Immature natural killer cell (primary cell): ENCODE measurements at places on chromosomes 5 and 9. TPM values are rescaled to one million over a fixed set of nuclear protein-coding genes. Genes with fewer than 3 reads are reported as not detected.

- H3K4me3 ChIP-seq, result no peak overlapping the region
- peaks cover 98% of the 10 kb centered on the region for H3K4me1 ChIP-seq
- H3K36me3 ChIP-seq, result peaks cover 51% of the 10 kb centered on the region
- no peak for DNase-seq
- peak overlapping the region; percentile 79 for H3K27ac ChIP-seq
- H3K27me3 ChIP-seq, result peaks cover 8% of the 10 kb centered on the region
These were observed 61.9 kb downstream of the PIK3R1 start for GRCh38 chr5:68277431-68277830.

The GHR gene
- not detected for polyA plus RNA-seq

DNA sequence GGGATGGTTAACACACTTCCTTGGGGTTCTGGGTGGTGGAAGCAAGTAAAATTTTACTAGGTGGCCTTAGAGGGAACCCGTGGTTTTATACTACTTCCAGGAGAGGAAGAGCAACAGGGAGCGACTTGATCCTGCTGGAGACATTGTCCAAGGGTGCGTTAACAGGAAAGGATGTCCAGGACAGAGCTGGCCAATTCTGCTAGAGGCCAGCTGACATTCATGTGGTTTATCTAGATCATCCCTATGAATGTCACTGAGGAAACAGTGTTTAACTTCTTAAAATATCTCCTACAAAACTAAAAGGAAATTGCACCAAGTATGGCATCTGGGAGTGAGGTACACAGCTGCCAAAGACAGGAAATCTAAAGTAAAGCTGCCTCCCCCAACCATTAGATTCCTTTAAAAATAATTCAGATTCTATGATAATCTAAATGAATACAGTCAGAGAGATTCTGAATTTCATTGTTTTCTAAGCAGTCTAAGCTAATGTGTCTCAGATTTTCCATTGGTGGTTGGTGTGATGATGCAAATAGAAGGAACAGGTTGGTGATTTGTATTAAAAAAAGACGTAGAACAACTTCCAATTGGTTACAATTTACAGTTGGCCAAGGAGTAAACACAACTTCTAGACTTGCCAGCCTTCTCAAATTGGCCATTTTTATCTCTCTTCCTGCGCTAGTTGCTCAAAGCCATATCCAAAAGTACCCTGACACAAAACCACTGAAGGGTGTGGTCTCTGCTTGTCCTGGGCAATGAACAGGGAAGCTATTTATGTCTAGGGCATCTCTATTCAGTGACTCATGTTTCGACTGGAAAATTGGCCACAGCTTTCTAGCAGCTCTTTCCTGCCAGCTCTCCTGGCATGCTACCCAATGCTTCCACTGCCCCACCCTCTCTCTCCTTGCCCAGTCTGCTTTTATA lies 574.7 kb upstream of the MEF2C start:
- peaks cover 10% of the 10 kb centered on the region for H3K36me3 ChIP-seq
- H3K4me1 ChIP-seq, result no peaks in the 10 kb centered on the region
- peaks cover 4% of the 10 kb centered on the region for H3K27me3 ChIP-seq
- H3K4me3 ChIP-seq, result no peak overlapping the region
- DNase-seq, result no peak
- no peak overlapping the region for H3K27ac ChIP-seq

- H3K4me3 ChIP-seq, result no peak overlapping the region
- no peaks in the 10 kb centered on the region for H3K36me3 ChIP-seq
- H3K4me1 ChIP-seq, result peaks cover 74% of the 10 kb centered on the region
- H3K27me3 ChIP-seq, result no peaks in the 10 kb centered on the region
- H3K27ac ChIP-seq, result no peak overlapping the region
- DNase-seq, result no peak
These were observed 12.8 kb downstream of the UGCG start for GRCh38 chr9:111909444-111909843.

DNA sequence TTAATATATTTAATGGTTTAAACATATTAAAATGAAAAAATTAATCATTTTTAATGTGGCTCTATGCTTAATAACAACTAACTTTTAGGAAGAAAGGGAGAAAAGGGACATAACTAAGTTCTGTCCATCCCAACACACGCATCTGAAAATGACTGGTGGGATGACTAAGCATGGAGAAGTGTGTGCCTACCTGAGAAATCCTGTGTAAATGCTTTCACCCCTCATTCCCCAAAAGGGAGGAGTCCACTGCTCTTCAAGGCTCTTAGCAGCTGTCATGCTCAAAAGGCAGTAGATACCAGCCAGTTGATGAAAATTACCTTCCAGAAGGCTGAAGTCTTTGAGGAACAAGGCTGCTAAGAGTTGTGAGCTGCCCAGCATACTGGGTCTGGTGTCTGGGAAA lies 130.9 kb downstream of the NFIB start:
- H3K4me1 ChIP-seq, result no peaks in the 10 kb centered on the region
- H3K27ac ChIP-seq, result no peak overlapping the region
- no peak for DNase-seq
- H3K36me3 ChIP-seq, result no peaks in the 10 kb centered on the region
- no peak overlapping the region for H3K4me3 ChIP-seq

- H3K4me3 ChIP-seq, result no peak overlapping the region
- H3K4me1 ChIP-seq, result no peaks in the 10 kb centered on the region
- no peaks in the 10 kb centered on the region for H3K36me3 ChIP-seq
- no peaks in the 10 kb centered on the region for H3K27me3 ChIP-seq
These were observed 1964.0 kb upstream of the CDH6 start for GRCh38 chr5:29229461-29229860.

DNA sequence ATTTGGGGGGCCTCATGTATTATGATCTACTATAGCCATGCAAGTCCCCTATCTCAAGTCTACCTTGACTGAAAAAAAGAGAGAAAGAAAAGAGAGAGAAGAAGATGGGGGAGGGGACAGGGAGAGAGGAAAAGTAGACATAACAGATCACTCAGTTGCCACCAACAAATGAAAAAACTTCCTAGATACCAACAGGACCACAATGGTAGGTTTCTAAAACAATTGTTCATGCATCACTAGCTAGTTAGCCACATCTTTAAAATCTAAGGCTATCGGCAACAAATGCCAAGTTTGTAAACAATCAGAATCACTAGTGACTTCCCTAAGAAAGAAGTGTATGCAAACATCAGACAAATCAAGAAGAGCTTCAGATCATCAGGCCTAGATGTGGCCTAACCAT lies 328.2 kb downstream of the BNC2 start:
- peaks cover 38% of the 10 kb centered on the region for H3K4me1 ChIP-seq
- peak overlapping the region; percentile 44 for H3K4me3 ChIP-seq
- H3K27me3 ChIP-seq, result no peaks in the 10 kb centered on the region
- peaks cover under 1% of the 10 kb centered on the region for H3K36me3 ChIP-seq

GRCh38 chr5:69493396-69494133 lies 975 bp downstream of the OCLN start:
- H3K36me3 ChIP-seq, result no peaks in the 10 kb centered on the region
- H3K27me3 ChIP-seq, result peaks cover 12% of the 10 kb centered on the region
- H3K4me3 ChIP-seq, result peak overlapping the region; percentile 35
- DNase-seq, result no peak
- no peak overlapping the region for H3K27ac ChIP-seq

The PPP3R2 gene
- not detected for polyA plus RNA-seq

The MYMK gene
- polyA plus RNA-seq, result not detected

The GKAP1 gene
- polyA plus RNA-seq, result 4.7 TPM

DNA sequence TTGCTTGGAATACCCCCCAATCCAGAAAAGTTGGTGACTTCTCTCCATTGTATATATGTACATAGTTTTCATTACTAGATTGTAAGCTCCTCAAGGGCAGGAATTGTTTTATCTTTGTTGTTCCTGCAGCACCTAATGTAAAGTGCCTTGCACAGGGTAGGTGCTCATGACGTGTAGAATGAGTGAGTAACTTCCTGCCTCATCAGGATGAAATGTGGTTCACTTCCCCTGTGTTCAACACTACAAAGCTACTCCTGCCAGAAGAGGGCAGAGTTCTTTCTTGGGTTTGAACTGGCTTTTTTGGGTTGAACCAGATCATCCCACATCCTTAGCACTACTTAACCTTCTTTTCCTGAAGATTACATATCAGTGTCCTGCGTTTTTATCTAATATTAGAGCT lies 23.9 kb downstream of the GTF3C4 start:
- H3K4me1 ChIP-seq, result peaks cover 7% of the 10 kb centered on the region
- H3K36me3 ChIP-seq, result peaks cover 14% of the 10 kb centered on the region
- no peak for DNase-seq
- H3K27ac ChIP-seq, result no peak overlapping the region
- H3K27me3 ChIP-seq, result peaks cover 5% of the 10 kb centered on the region

DNA sequence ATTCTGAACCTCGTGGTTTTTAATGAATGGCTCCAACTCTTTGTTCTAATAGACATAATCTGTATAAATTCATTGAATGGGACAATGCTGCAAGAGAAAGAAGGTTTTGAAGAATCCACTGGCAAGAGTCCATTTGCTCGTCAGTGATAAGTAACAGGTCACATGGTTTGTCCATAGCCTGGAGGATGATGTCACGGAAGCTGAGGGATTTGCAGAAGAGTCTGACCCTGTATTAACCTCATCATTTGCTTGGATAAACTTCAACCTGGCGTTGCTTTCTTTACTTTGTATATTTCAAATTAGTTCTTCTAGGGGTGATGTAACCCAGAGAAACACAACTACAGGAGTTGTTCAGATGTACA lies 197.4 kb downstream of the GAS1 start:
- no peaks in the 10 kb centered on the region for H3K4me1 ChIP-seq
- no peak overlapping the region for H3K4me3 ChIP-seq
- no peak overlapping the region for H3K27ac ChIP-seq
- H3K27me3 ChIP-seq, result peaks cover 2% of the 10 kb centered on the region

DNA sequence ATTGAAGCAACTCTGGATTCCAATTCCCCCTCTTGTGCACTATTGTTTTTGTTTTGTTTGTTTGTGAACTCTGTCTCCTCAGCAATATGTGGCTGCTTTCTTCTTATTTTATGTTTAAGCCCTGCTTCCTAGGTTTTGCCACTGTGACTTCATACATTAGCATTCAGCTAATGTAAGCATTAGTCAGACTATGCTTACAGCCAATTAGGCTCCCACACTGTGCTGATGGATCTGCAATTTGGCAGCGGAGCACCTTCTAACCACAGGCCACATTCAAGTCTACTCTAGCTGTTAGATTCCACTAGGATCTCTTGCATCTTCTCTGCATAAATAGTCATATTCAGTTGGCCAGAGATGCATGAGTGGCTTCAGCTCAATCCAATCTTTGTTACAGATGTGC lies 9.6 kb upstream of the BICD2 start:
- no peak overlapping the region for H3K4me3 ChIP-seq
- peaks cover 4% of the 10 kb centered on the region for H3K27me3 ChIP-seq
- DNase-seq, result no peak
- no peak overlapping the region for H3K27ac ChIP-seq
- no peaks in the 10 kb centered on the region for H3K36me3 ChIP-seq

DNA sequence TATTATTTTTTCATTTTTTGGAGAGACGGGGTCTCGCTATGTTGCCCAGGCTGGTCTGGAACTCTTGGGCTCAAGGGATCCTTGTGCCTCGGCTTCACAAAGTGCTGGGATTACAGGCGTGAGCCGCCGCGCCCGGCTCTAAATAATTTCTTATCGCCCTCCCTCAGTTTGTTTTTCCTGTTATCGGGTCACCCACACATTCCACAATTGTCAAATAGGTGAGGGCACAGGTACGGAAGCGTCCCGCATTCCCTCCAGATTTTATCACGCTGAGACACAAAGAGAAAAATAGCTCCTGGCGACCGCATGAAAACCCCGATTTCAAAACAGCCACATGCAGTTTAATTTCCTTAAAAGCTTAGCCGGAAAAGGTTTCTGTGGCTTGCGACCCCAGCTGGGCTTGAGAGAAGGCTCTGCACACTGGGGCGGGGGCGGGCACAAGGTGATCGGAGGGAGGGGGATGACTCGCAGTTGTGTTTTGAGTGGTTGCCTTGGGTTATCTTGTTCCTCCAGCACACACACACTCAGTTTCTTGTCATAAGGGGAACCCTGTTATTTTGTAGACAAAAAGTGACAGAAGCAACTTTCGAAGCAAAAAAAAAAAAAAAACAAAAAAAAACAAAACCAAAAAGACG lies 717 bp upstream of the IQGAP2 start:
- H3K27ac ChIP-seq, result peak overlapping the region; percentile 99
- H3K27me3 ChIP-seq, result peaks cover 12% of the 10 kb centered on the region
- no peaks in the 10 kb centered on the region for H3K36me3 ChIP-seq
- no peak for DNase-seq
- peak overlapping the region; percentile 93 for H3K4me3 ChIP-seq
- peaks cover 52% of the 10 kb centered on the region for H3K4me1 ChIP-seq

GRCh38 chr5:128441941-128442350 lies 96.1 kb downstream of the FBN2 start:
- no peak overlapping the region for H3K4me3 ChIP-seq
- no peak for DNase-seq
- no peaks in the 10 kb centered on the region for H3K27me3 ChIP-seq
- H3K36me3 ChIP-seq, result no peaks in the 10 kb centered on the region
